Germinal center (tissue), 1 donor: ENCODE measurements at places on chromosomes 11 and 22.

DNA sequence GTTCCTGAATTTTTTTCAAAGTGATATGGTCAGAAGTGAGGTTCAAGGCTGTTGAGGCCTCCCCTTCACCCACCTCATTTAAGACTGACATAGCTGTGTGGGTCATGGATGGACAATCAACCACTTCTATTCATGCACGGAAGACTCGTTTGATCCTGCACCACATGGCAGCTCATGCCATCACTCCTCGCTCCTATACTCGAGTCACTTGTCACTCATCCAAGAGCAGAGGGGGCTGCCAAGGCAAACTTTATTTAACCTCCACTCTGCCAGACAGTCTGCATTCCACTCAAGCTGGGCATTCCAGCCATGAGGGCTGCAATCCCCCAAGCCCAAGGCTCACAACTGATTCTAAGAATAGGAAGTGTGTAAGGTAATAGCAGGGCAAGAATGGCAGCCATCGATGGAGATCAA lies 34.1 kb downstream of the SNX19 start:
- no peak for DNase-seq

GRCh38 chr11:74846770-74847169 lies 98.1 kb downstream of the RNF169 start:
- DNase-seq: no peak

DNA sequence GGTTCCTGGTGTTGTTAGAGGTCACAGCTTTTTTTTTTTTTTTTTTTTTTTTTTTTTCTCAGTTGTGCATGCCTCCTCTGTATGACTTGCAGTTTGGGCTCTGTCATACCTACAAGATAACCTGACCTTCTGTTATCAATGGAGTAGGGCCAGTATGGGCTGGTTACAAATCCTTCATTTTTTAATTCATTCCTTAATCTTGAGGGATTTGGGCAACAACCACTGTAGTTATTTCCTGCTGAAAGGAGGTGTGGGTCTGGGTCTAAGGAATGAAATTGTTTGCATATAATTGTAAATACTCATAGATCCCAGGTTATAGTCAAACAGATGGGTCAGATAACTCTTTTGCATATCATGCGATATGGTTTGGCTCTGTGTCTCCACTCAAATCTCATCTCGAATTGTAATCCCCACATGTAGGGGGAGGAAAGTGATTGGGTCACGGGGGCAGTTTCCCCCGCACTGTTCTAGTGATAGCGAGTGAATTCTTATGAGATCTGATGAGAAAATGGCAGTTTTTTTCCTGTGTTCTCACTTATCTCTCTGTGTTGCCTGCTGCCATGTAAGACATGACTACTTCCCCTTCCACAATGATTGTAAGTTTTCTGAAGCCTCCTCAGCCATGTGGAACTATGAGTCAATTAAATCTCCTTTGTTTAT lies 14.1 kb upstream of the GLYAT start:
- no peak for DNase-seq

DNA sequence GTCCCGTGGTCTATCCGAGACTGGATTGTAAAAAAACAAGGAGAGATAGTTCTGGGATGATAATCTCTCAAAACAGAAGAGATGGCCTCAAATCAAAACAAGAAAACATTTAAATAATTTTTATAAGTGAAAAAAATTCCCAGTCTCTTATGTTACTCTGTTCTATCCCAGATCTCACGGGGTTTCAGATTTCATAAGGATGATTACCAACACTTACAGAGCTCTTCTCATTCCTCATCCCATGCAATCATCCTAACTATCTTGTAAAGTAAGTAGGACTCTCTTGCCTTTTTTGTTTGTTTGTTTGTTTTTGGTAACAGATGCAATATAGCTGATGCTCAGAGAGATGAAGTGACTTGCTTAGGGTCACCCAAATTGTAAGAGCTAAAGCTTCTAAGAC lies 20.0 kb upstream of the ZBTB16 start:
- DNase-seq: no peak

- no peak for DNase-seq
Observed at GRCh38 chr11:126224647-126225294, 13.2 kb downstream of the FAM118B start.

DNA sequence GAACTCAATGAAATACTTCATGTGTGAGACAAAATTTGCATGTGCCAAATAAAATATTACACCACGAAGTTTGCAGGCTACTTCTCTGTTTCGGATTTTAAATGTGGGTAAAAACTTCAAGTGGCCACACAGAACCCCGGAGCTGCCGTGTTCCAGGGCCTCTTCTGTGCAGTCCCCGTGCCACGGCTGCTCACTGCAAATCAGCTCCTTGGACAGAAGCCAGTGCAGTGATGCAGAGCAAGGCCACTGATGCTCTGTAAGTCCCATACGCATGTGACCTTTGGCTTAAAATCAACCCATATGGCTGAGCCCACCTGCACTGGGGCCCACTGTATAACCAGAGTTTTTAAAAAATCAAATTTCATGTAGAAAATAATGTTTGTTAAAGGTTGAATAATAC lies 1309.4 kb downstream of the TBC1D22A start:
- DNase-seq: no peak

DNA sequence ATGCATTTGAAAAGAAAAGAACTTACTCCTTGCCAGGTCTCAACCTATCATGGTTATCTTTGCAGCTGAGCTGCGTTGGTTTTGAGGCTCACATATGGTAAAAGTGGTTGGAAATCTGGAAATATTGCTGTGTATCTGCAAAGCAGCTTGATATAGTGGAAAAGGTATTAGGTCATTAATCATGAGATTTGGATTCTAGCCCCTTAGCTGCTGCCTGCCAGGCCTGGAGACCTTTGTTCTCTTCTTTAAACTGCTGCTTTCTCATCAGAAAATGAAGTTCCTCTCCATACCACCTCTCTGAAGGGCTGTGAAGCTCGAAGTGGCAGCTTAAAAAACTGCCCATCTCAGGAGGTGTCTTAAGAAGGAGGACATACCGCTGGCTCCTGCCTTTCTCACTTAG lies 5.7 kb downstream of the PPARA start:
- DNase-seq: no peak

DNA sequence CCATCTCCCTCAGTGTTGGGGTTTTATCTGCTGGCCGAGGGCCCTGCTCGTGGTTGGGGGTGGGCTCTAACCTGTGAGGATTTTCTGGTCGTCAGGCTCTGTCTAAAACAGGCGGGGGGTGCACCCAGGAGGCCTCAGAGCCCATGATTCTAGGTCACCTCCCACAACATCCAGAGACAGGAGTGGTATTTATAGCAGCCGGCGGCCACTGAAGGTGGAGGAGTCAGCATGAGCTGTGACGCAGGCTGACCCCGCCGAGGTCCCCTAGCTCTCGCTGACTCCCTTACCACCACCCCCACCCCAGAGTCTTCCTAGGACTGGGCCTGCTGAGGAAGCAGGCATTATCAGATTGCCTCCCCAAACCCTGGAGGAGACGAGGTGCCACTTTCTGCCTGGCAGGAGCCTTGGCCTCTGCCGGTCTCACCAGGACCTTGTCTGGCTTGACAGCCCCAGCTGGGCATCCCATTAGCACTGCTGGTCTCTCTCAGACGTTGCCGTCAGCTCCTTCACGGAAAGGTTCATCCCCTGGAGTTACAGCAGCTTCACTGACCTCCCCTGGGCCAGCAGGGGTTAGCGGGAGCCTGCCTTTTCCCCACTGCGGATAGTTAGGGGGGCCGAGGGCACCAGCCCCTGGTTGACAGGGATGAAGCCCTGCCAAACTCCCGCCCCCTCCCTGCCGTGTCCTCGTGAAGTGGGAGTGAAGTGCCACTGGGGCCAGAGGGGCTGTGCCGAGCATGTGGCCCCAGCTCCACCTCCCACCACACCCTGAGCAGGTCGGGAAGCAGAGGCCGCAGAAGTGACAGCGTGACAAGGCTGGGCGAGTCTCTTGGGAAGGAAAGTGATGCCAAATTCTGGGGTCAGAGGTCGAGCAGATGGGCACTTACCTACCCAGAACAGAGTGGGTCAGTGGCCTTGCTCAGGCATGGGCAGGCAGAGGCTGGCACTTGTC lies 26.5 kb downstream of the DAGLA start:
- no peak for DNase-seq

DNA sequence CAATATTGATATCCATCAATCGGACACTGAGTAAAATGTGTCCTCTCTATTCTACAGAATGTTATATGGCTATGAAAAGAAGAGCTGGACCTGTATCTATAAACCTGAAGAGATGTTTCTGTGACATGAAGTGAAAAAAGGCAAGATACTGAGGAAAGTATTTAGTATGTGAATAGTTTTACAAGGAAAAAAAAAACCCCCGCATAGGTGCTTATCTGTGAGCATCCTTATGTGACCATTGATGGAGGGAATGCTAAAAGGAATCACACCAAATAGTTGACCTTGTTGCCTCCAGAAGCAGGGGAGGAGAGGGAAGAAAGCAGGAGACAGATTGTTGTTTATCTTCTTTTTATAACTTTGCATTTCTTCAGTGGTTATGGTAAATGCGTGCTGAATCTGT lies 661 bp upstream of the PRG2 start:
- DNase-seq: no peak
